Thymus (tissue), 14 donors: ENCODE measurements at places on chromosomes 3 and 15.

GRCh38 chr3:174620138-174620537 lies 239.0 kb upstream of the NAALADL2 start:
- H3K27ac ChIP-seq: no peak overlapping the region
- no peak for DNase-seq
- no peak overlapping the region for H3K4me3 ChIP-seq
- H3K4me1 ChIP-seq: peaks cover 4% of the 10 kb centered on the region

- no peak overlapping the region for H3K27ac ChIP-seq
- peak; percentile 51 for DNase-seq
- no peak overlapping the region for H3K4me3 ChIP-seq
- H3K4me1 ChIP-seq: peaks cover 10% of the 10 kb centered on the region
Observed at GRCh38 chr3:12425850-12426579, 58.3 kb upstream of the TSEN2 start.

DNA sequence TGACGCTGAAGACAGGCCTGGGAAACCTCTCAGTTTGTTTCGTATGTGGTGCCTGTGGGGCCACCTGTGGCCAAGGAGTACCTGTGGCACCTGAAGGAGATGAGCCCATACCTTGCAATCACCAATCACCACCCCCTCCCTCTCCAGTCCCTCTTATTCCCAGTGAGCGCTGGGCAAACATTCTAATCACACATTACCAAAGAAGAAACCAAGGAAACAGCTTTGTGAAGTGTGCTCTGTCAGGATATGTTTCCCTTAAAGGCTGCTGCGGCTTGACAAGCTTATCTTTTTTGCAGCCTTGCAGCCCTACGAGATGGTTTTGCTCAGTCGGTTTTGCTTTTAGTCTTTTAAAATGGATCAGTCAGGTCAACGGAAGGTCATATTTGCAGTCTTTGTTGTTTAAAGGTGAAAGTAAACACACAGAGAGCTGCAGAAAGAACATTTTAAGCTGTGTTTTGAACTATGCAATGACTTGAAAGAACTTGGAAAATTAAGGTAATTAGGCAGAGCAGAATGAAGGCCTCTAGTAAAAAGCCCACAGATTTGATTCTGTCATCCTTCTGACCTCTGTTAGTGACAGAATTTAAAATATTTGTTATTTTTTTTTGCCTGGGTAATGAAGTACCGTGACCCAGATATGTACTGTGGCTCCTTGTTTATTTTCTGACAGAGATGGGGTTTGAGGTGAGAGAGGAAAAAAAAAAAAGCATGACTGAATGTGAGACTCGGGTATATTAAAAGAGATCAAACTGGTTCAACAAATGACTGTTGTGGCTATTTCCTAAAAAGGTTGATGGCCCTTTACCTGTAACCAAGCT lies 461.4 kb downstream of the NSUN3 start:
- H3K4me1 ChIP-seq: no peaks in the 10 kb centered on the region
- DNase-seq: no peak
- no peak overlapping the region for H3K27ac ChIP-seq
- no peaks in the 10 kb centered on the region for H3K27me3 ChIP-seq

DNA sequence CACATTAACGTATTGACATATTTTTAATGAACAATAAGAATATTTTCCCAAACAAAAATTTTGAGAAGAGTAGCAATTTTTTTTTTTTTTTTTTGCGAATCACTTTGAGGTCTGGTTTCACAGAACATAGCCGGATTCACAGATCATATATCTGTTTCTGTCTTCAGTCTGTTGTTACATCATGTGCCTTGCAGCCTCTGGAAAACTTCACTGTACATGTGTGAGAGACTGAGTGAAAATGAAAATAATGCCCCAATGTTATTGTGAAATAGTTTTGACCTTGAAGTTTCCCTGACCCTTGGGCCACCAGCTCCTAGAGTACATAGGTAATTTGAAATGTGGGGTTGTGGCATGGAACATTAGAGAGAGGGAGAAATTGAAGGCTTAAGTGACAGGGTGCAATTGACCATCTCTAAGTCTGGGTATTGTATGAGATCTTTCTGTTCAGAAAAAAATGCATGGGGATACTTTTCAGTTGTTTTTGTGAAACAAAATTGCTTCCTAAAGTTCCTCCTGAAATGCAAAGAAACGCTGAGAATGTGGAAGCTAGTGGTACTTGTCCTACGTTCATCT lies 14.0 kb downstream of the ITPR1 start:
- H3K4me3 ChIP-seq: no peak overlapping the region
- H3K36me3 ChIP-seq: peaks cover 6% of the 10 kb centered on the region
- H3K27ac ChIP-seq: no peak overlapping the region
- H3K4me1 ChIP-seq: peaks cover 35% of the 10 kb centered on the region

- no peaks in the 10 kb centered on the region for H3K4me1 ChIP-seq
- no peak overlapping the region for H3K27ac ChIP-seq
- H3K36me3 ChIP-seq: peaks cover 37% of the 10 kb centered on the region
- no peak for DNase-seq
Observed at GRCh38 chr15:65258375-65259262, 28.1 kb downstream of the PARP16 start.

- H3K36me3 ChIP-seq: no peaks in the 10 kb centered on the region
- H3K4me3 ChIP-seq: no peak overlapping the region
- DNase-seq: no peak
- no peaks in the 10 kb centered on the region for H3K4me1 ChIP-seq
Observed at GRCh38 chr3:3069723-3070122, 40.5 kb downstream of the IL5RA start.

DNA sequence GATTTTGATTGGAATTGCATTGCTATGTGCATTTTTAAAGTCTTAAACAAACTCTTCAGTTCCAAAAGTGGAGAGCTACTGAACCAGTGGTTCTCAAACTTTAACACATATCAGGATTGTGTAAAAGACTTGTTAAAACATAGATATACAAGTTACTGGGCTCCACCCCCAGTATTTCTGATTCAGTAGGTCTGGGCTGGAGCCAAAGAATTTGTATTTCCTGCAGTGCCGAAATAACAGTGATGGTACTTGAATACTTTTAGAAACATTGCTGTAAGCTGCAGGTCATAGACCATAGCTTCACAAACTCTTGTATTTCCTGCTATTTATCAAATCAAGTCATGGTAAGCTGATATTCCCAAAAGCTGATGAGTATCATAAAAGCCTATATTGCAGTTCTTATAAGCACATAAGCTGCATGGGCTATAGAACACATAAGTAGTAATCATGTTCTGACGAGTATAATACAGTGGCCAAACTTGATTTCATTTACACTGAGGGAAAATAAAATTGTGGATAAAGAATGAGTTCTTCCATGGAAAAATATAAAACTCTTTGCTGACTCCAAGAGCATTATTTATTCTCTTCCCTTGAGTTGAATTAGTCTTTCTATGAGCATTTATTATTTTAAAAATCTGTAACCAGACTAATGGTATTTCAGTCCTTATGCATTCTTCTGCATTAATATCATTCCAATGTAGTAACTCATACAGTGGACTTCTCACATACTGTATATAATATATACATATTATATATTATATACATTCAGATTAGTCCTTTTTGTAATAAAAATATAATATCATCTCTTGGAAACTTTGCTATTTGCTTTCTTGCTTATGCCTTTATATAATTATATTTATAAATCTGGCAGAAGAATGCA lies 550.5 kb upstream of the AGTR1 start:
- no peaks in the 10 kb centered on the region for H3K27me3 ChIP-seq
- H3K4me1 ChIP-seq: no peaks in the 10 kb centered on the region
- DNase-seq: no peak

DNA sequence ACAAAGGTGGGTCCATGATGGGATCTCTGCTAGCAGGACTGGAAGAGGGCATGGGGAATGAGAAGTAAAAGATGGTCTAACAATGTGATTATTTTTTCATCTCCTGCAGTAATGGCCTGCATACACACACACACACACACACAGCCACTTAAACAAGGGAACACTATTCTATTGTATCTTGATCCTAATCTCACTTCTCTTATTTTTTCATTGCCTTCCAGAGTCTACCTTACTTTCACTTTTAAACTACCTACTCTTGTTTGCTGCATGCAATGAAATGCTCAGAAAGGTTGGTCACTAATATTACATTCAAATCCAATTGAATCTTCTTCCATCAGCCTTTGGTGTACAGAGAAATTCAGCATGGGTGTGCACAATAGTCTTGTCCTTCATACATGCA lies 853.8 kb downstream of the IGSF11 start:
- H3K4me1 ChIP-seq: no peaks in the 10 kb centered on the region
- H3K36me3 ChIP-seq: no peaks in the 10 kb centered on the region
- H3K27ac ChIP-seq: no peak overlapping the region
- no peaks in the 10 kb centered on the region for H3K27me3 ChIP-seq
- H3K4me3 ChIP-seq: no peak overlapping the region
- DNase-seq: peak; percentile 2

DNA sequence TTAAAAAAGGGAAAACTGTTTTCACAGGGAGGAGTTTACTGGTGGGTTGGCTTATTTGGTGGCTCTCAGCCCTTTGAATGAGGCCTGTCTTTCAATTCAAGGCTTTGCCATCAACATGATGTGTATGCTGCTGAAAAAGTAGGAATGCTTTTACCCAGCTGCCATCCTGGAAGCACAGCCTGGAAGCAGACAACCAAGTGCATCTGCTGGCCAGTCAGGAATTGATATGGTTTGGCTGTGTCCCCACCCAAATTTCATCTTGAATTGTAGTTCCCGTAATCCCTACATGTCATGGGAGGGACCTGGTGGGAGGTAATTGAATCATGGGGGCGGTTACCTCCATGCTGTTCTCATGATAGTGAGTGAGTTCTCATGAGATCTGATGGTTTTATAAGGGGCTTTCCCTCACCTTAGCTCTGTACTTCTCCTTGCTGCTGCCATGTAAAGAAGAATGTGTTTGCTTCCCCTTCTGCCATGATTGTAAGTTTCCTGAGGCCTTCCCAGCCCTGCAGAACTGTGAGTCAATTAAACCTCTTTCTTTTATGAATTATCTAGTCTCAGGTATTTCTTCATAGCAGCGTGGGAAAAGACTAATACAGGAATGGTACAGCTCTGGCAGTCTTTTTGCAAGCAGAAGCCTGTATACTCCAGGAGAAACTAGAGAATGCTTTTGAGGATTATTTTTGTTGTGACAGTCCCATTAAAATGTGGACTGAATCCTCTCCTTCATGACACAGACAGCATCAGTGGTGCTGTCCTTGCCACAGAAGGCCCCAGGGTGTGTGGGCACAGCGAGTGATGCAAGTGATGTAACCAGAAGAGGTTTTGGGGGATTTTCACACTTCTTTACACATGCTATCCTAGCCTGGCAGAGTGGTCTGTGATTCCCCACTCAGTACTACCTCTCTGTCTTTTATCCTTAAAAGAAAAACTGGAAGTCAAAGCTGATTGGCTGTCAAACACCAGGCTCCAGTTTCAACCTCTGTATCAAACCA lies 20.0 kb downstream of the PLCL2 start:
- H3K27me3 ChIP-seq: no peaks in the 10 kb centered on the region
- H3K27ac ChIP-seq: no peak overlapping the region
- DNase-seq: no peak
- no peak overlapping the region for H3K4me3 ChIP-seq
- H3K4me1 ChIP-seq: peaks cover 19% of the 10 kb centered on the region
- H3K36me3 ChIP-seq: no peaks in the 10 kb centered on the region

DNA sequence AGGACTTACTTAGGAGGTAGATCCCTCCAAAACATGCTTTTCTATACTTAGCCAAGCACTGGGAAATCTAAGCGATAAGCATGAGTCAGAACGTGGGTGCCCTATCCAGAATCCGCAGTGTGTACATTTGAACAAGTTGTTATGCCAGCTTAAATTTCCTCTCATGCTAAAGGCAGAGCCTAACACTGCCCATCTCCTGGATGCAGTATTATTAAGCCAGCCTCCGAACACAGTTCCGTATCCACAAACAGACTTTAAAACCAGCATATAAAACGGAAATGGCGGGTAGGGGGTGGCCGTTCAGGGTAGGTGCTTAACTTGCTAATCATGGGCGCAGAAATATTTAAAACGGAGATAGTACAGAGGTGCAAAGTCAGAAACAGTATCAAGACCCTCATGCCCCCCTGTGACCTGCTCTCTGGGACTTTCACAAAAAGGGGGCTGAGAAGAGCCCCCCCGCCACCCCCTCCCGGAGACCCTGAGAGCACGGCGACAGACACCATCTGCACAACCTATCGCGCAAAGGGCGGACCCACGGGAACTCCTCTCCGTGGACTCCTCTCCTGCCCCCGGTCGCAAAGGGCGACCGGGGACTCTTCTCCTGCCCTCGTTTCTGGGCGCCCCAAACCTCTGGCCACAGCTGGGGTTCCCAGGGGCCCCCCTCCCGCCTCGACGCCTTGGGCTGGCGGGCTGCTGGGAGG lies 889 bp upstream of the LRRIQ4 start:
- peak overlapping the region; percentile 80 for H3K27ac ChIP-seq
- no peaks in the 10 kb centered on the region for H3K36me3 ChIP-seq
- peak overlapping the region; percentile 84 for H3K4me3 ChIP-seq

GRCh38 chr3:127203024-127203423 lies 10.1 kb downstream of the PRR23E start:
- no peak for DNase-seq
- H3K27ac ChIP-seq: no peak overlapping the region
- no peaks in the 10 kb centered on the region for H3K27me3 ChIP-seq
- H3K4me3 ChIP-seq: no peak overlapping the region
- H3K36me3 ChIP-seq: no peaks in the 10 kb centered on the region

DNA sequence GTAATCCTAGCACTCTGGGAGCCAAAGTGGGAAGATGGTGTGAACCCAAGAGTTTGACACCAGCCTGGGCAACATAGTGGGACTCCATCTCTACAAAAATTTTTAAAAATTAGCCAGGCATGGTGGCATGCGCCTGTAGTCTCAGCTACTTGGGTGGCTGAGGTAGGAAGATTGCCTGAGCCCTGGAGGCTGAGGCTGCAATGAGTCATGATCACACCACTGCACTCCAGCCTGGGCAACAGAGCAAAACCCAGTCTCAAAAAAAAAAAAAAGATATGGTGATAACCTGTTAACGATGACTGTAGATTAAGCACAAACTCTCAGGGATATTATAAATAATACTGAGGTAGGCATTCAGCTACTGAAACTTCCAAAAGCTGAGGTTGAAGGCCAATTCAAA lies 107.5 kb downstream of the SLC49A4 start:
- no peak overlapping the region for H3K27ac ChIP-seq
- DNase-seq: no peak
- H3K4me3 ChIP-seq: no peak overlapping the region
- H3K36me3 ChIP-seq: no peaks in the 10 kb centered on the region
- peaks cover 7% of the 10 kb centered on the region for H3K27me3 ChIP-seq

GRCh38 chr3:78880603-78881461 lies 887.0 kb downstream of the ROBO1 start:
- H3K4me1 ChIP-seq: no peaks in the 10 kb centered on the region
- DNase-seq: no peak
- no peaks in the 10 kb centered on the region for H3K27me3 ChIP-seq
- H3K27ac ChIP-seq: no peak overlapping the region

GRCh38 chr15:99923711-99924110 lies 190.5 kb upstream of the LYSMD4 start:
- no peaks in the 10 kb centered on the region for H3K36me3 ChIP-seq
- peaks cover 24% of the 10 kb centered on the region for H3K27me3 ChIP-seq
- no peak for DNase-seq
- H3K4me3 ChIP-seq: no peak overlapping the region
- H3K27ac ChIP-seq: no peak overlapping the region

- H3K27ac ChIP-seq: no peak overlapping the region
- no peak for DNase-seq
- no peaks in the 10 kb centered on the region for H3K4me1 ChIP-seq
- no peaks in the 10 kb centered on the region for H3K27me3 ChIP-seq
- no peak overlapping the region for H3K4me3 ChIP-seq
Observed at GRCh38 chr3:140904521-140904920, 37.1 kb upstream of the SLC25A36 start.

- no peaks in the 10 kb centered on the region for H3K36me3 ChIP-seq
- DNase-seq: no peak
- H3K27ac ChIP-seq: no peak overlapping the region
Observed at GRCh38 chr3:52023860-52024764, 28.4 kb upstream of the RPL29 start.
